Thoracic aorta (tissue), 2 donors: ENCODE measurements at places on chromosomes 12 and 14.

GRCh38 chr12:89103831-89104230, 248.5 kb downstream of the DUSP6 start:
- DNase-seq = no peak

DNA sequence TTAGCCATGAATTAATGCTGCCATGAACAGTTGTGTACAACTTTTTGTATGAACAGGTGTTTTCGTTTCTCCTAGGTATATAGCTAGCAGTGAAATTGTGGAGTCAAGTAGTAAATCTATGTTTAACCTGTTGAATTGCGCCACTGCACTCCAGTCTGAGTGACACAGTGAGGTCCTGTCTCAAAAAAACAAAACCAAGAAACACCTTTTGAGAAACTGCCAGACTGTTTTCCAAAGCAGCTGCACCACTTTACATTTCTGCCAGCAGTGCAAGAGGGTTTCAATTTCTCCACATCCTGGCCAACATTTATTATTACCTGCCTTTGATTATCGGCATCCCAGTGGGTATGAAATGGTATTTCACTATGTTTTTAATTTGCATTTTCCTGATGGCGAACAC, 3.3 kb upstream of the PLEKHG3 start:
- DNase-seq = no peak

DNA sequence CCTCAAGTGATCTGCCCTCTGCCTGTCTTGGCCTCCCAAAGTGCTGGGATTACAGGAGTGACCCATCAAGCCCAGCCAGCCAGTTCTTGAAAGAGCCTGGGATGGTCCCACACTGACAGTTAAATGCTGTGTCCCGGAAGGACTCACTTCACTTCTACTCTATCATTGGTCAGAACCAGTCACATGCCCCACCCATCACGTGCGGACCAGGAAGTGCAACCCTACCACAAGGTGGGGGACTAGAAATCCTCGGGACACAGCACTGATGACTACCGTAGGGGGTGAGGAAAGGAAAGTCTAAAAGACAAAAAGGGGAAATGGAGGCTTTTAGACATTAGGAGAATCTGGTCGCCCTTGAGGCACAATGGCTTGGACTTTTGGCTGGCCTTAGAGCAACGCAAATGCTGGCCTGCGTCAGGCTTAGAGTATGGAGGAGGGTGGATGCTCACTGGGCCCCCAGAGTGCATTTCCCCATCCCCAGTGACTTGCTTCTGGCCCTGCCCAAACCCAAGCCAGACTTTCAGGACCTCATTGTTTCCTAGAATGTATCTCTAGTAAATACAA, 207.7 kb downstream of the TTC8 start:
- DNase-seq = no peak

DNA sequence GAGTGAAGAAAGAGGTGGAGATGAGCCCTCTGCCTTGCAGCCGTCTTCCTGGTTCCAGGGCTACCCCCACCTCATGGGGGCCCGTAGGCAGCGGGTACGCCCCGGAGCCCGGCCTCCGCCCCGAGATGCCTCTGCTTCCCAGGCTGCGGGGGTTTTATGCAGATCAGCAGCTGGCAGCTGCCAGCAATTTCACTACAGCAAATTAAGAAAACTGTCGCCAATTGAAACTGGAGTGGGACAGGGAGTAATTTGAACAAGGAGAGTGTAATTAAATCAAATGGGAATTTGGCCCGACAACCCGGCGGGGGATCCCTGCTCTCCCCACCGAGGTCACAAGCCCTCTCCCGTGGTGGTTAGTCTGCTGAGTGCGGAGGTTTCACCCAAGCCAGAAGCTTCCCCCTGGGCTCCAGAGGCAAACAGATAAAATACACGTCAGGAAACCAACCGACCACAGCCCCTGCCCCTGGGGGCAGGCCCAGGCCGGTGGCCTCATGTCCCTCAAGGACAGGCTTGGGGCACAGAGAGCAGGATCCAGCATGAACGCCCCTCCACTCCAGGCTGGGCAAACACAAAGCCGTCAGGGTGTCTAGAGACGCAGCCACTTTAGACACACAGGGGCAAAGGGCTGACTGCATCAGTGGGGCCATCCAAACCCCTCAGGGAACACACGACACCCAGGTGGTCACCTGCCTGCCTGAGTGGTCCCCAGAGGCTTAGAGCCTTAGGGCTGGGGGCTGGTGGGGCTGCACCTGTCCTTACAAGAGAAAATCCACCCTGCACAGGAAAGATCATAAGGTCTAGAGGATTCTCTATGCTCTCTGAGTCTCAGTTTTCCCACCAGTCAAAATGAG, 53.8 kb downstream of the TESC start:
- no peak for DNase-seq

- no peak for DNase-seq
These were observed 4.8 kb upstream of the HVCN1 start for GRCh38 chr12:110693731-110694130.

- DNase-seq = no peak
These were observed 1304.0 kb upstream of the SEL1L start for GRCh38 chr14:82837611-82838140.

DNA sequence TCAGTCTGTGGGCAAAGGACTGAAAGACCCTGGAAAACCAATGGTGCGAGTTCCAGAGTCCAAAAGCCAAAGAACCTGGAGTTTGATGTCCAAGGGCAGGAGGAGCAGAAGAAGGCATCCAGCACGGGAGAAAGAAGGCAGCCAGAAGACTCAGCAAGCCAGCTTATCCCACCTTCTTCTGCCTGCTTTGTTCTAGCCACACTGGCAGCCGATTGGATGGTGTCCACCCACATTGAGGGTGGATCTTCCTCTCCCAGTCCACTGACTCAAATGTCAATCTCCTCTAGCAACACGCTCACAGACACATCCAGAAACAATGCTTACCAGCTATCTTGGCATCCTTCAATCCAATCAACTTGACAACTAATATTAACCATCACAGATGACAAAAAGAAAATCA, 57.2 kb upstream of the CAPRIN2 start:
- no peak for DNase-seq

- DNase-seq = no peak
These were observed 290.8 kb downstream of the PRKD1 start for GRCh38 chr14:29636870-29637269.
